T-helper 17 cell (primary cell): ENCODE measurements at places on chromosomes 4 and X. TPM values are rescaled to one million over a fixed set of nuclear protein-coding genes. Genes with fewer than 3 reads are reported as not detected.

The CXCL9 gene
- total RNA-seq: not detected

The HSFX1 gene
- total RNA-seq: 0.22 TPM

The SOX3 gene
- total RNA-seq: not detected

The ATP2B3 gene
- not detected for total RNA-seq

The FNIP2 gene
- 11.5 TPM for total RNA-seq

DNA sequence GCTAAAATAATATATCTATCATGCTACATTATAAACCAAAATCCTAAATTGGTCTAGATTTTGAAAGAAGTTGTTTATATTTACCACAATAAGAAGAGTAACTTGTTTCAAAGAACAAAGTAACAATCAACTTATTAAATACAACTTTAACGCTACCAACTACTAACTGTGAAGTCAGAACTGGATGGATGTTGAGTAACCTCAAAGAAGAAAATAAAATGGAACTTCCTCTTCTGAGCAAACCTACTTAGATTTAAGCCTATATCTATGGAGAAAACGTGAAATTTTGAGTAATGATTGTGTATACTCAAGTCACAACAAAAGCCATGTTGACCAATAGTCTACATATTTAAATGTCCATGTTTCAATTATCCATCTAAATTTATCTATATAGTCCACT lies 25.7 kb downstream of the SH3RF1 start:
- DNase-seq: no peak

- no peak for DNase-seq
Measured at GRCh38 chr4:153294631-153295030, 49.9 kb upstream of the MND1 start.

- no peak for DNase-seq
Measured at GRCh38 chrX:22699581-22700091, 300.1 kb upstream of the DDX53 start.

DNA sequence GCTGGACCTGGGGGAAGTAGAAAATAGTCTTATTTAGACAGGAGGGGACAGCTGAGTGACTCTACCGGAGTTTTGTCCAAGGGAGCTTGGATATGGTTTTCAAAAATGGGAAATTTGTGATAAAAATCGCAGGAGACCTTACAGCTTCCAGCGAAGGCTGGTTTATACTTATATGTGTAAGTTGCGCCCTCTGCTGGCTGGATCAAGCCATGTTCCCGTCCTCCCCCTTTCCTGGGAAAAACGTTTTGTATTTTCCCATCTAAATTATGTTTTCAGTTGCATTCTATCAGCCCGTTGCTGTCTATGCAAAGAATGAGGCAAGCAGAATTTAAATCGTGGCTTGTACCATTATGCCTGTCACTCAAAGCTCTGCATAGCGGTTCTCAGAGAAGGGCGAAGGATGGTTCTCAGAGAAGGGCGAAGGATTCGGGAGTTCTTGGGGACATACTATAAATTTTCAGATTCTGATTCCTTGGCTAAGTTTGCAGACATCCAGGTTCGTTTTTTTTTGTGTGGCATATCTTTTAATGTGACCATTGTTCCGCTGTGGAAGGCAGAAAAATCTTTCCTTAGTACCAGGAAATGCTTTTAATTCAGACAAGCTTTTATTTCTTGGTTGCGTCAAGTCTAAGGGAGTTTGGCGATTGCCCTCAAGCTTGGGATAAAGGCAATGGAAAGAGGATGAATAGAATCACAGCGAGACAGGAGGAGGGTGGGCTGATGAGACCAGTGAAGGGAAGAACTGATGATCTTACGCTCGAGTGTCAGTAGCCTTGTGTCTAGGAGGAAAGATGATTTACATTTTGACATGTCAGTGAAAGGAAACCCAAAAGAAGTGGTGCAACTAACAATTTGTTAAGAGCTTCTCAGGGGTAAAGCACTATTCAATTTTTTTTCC lies 128.5 kb upstream of the ARX start:
- DNase-seq: peak; percentile 6

DNA sequence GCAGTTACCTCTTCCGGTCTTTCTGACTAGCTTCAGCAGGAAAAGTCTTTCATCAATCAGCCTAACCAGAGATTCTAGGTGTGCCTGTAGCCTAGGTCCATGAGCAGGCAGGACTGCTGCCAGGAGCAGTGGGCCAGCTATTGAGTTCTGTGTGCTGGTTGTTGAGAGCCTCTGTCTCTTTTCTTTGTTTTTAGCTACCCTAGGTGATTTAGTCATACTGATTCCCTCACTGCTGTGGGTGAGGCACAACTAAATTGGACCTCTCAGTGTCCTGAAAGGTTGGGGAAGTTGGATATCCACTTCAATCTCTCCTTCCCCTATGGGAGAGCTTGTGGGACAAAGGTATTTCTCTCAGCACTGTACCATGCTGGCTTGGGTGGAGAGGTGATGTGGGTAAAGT lies 354.9 kb downstream of the GPAT3 start:
- no peak for DNase-seq

- DNase-seq: no peak
Measured at GRCh38 chr4:94676970-94677369, 80.8 kb upstream of the BMPR1B start.

DNA sequence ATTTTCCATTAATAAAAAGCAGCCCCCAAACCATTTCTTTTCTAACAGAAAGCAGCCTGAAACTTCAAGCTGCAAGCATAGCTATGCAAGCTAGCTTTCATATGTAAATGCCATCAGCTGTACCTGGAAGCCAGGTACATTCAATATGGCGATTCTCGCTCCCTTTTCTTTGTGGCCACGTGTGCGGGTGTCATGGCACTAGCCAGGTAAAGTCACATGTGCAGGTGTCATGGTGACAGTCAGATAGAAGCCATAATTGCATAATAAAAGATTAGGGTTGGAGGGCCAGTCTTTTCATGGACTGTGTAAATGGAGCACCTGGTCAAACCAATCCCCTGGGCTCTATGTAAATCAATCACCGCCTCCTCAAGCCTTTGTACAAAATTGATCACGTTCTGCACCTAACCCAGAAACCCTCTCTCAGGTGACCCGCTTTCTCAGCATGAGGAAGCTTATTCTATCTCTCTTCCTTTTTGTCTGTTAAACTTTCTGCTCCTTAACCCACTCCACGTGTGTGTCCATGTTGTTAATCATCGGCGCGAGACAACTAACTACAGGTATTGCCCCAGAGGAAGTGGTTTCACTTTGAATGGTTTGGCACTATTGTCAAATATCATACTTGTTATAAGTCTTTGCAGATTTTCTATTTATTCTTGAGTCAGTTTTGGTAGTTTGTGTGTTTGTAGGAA lies 18.0 kb upstream of the RHOXF2 start:
- DNase-seq: no peak

- no peak for DNase-seq
Measured at GRCh38 chr4:7761720-7762119, 177.9 kb downstream of the AFAP1 start.

- no peak for DNase-seq
Measured at GRCh38 chrX:1224954-1225353, 12.5 kb upstream of the CRLF2 start.

GRCh38 chrX:125204681-125205132 lies 115.0 kb upstream of the TEX13C start:
- no peak for DNase-seq
